ENCODE measurements at places on chromosomes 6 and 20.

GRCh38 chr20:36770680-36771079 lies 2.9 kb downstream of the DSN1 start:
- no peak for DNase-seq

DNA sequence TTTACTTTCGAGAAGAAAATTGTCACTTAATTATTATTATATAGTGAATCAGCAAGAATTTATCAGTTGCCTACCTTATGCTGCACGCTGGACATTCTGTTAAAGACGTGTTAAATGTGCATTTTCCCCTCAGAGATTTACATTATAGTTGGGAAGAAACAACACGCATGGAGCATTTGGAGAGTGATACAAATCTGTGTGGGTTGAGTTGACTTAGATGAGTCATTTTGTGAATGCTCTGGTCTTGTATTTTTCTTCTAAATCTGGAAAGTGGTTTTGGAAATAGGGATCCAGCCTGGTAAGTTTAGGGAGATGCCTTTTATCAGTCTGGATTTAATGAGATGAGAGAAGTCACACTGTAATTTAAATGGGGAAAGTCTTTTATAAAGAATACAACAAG lies 24.0 kb upstream of the SMIM26 start:
- DNase-seq = no peak

- no peak for DNase-seq
Measured at GRCh38 chr6:47344022-47344421, 34.3 kb upstream of the TNFRSF21 start.

- no peak for DNase-seq
Measured at GRCh38 chr20:52035498-52035897, 156.1 kb downstream of the ZFP64 start.

DNA sequence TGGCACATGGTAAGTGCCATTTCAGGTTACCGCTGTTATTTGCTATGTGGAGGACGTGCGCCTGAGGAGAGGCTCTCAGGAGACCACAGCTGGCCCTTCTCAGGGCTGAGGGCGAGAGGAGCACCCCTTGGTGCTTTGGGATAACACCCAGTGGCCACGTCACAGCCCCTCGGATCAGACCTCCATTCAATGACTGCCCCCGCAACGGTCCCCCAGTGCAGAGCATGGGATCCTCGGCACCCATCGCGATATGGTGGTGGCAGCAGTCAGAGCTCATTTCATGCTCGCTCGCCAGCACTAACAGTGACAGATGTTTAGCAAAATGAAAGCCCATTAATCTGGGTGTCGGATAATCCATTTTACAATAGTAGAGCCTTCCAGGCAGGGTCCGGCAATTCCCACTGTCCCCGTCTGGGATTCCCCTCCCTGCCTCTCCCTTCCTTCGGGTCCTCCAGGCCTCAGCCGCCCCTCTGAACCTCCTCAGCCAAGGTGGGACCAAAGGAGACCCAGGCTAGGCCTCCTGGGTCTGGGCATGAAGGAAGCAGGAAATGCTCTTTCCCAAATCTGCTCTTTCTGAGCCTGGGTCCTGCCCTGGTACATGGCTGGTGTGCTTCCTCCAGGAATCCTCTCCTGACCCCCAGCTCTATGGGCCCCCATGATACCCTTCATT lies 117.1 kb downstream of the GRM4 start:
- no peak for DNase-seq

DNA sequence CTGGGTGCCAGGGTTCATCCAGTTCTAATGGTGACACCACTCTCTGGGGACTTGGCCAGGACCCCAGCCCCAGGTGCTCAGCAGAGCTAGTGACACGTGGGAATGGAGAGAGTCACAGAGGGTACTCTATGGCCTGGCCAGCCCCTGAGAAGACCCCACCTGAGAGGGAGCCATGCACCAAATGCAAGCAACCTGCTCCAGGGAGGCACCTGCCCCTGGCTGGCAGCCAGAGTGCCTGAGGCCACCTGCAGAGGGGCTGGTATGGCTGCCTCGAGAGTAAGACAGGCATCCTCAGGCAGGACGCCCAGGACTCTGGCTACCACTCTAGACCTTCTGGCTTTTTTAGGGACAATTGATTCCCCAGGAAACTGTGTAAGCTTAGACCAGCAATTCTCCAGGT lies 38.6 kb upstream of the CST7 start:
- DNase-seq = no peak

- no peak for DNase-seq
Measured at GRCh38 chr20:41483553-41483930, 116.9 kb upstream of the EMILIN3 start.

- DNase-seq = no peak
Measured at GRCh38 chr6:134183844-134184243, 131.4 kb upstream of the SLC2A12 start.

GRCh38 chr20:58088625-58089024 lies 139.8 kb downstream of the ANKRD60 start:
- no peak for DNase-seq

DNA sequence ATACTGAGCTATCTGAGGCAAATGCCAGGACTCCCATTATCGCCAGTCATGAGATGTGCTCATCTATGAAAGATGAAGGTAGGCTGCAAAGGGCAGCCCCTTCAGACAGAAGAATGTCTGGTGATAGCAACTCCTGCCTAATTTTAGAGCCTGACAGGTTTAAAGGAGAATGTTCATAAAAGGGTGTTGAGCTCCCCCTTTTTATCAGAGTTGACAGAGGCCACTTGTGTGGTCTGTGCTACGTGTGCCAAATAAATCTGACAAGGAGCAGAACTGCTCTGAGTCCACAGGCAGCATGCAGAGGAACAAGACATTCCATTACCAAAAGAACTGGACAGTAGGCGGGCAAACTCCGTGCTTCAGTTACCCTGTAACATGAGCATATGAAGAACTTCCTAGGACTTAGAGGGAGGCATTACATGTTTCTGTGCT lies 101.8 kb downstream of the PREP start:
- DNase-seq = no peak

GRCh38 chr6:34985236-34985635 lies 96.2 kb downstream of the ANKS1A start:
- DNase-seq = no peak

GRCh38 chr6:28474441-28475219 lies 31.3 kb upstream of the ZSCAN23 start:
- DNase-seq = no peak

DNA sequence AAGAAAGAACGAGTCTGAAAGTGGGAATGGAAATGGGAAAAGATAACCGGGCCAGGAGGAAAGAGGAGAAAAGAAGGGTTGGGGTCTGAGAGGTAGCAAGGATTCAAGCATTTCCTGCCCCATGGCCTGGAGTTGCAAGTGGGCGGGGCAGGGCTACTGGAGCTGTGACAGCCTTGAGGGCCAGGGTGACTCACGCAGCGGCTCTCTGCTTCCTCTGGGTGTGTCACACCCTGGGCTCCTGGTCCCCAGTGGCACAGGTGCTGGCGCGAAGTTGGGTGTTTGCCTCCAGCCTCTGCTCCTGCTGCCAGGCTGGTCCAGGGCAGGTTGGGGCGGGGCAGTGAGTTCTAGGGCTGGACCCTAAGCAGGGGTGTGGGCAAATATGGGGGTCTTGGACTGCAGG lies 3.3 kb upstream of the ULBP3 start:
- no peak for DNase-seq

DNA sequence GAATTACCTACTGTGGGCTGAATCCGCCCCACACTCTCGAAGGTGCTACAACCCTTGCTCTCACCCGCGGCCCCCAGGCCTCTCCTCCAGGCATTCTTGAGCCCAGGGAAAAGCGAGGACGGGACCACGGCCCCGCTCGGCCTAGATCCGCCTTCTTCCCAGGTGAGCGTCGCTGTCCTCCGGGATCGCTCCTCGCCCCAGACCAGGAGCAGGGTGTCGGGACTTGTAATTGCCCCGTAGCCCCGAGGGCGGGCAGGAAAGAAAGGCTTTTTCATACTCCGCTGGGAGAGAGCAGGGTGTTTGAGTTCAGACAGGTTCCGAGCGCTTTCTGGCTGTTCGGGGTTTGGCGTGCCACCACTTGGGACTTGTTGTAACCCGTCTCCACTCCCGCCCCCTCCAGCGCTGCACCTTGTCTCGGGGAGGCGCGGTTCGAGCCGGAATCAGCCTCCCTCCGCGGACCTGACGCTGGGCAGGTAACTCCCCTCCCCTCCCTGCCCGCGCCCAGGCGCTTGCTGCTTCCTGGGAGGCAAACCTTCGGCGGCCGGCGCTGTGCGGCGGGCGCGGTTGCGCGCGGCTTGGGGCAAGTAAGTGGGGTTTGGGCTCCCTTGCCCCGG lies at the start of gene FAM83B:
Gene FAM83B, plus strand, starts transcription at position 529 of the 614 bp plus-strand sequence. CDS start 23,476 bp downstream, outside the sequence.
- DNase-seq = no peak

DNA sequence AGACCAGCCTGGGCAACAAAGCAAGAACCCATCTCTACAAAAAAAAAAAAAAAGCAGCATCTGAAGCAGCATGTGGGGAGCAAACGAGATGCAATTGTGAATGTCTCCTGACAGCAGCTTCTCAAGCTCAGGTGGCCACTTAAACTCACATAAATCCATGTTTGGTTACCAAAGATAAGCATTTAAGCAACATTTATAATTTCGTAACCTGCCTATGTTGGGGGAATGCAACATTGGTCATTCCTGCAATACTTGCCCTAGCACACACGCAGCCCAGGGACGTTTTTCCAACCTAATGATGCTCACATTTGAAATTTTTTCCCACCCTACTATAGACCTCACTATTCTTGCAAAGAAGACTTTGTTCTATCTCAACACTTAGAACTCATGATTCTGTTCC lies 113.3 kb downstream of the ZFP64 start:
- DNase-seq = no peak

DNA sequence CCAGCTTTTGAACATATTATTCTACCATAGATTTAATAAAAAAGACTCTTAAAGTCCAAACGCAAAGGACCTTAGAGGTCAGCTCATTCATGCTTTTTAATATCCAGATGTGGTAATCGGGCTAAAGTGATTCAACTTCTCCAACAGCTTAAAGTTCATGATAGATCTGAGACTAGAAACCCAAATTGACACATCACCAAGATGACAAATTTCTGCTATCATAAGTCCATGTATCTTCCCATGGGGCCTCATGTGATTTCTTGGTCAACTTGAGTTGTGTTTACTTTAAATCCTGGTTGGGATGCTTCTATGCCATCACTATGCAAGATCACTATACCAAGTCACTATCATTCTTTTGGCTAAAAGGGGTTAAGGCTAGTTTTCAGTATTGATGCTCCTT lies 56.0 kb downstream of the SLC24A3 start:
- DNase-seq = no peak

- no peak for DNase-seq
Measured at GRCh38 chr20:38377039-38377685, 30.9 kb downstream of the LBP start.

- DNase-seq = no peak
Measured at GRCh38 chr6:62519574-62519973, 233.5 kb upstream of the KHDRBS2 start.

DNA sequence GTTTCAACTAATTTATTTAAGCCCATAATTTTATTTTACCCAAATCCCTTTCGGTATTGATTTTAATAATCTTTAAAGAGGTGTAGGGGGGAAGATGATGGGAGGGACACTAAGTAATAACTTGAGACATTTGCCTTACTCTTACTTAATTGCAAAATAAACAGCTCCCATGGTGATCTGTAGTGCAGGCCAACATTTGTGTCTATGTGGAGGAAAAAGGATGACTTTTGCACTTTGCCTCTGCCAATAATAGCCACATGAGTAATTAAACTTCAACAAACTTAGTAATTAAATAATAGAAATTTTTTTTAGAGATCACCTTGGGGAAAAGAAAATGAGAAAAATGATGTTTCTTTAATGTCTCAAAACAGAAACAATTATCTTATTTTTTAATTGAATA lies 29.9 kb upstream of the CD2AP start:
- no peak for DNase-seq

- DNase-seq = no peak
Measured at GRCh38 chr6:139152892-139153271, 18.0 kb downstream of the HECA start.

DNA sequence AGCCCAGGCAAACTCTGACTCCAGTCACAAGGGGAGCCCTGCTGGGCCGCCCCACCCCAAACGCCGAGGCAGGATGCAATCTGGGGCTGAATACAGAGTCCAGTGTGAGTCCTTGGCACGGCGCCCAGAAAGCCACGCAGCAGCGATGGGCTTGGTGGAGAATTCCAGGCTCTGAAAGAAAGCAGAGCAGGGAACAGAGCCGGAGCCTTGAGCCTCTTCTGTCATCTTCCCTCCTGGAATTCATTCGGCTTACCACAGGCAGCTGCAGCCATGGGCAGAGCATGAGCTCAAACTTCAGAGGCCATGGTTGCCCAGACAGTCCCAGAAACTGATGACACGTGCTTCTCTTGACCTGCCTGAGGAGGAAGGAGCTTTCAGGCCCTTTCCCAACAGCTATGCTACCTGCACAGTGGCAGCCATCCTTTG lies 441.1 kb upstream of the JARID2 start:
- DNase-seq = no peak

DNA sequence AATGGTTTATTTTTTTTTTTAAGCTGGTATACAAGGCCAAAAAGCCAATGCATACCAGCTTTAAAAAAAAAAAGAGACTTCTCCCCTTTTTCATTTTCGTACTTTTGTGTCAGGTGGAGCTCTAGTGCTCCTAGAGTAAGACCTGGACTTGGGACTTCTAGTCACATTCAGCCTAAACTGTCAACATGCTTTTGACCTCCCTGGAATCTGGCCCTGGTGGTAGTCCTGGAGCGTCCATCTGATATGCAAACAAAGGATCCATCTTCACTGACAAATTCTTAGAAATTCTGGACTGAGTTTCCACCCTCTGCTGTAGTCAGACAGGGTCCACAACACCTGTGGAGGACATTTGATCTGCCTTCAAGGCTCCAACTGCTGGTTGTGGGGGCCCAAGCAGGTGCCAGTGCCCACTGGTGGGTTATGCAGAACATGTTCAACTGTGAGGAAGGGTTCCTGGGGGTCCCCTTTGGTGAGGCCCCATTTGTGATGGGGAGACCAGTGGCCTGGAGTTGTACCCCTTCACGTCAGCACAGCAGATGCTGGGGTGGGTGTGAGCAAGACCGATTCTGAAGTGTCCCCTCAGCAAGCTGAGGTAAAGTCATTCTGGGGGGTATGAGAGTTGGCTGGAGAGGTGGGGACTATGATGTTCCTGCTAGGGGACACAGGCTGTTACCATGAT lies 12.6 kb upstream of the PCMTD2 start:
- DNase-seq = no peak

- DNase-seq = no peak
Measured at GRCh38 chr6:84763003-84763885, 1.2 kb downstream of the TBX18 start.

DNA sequence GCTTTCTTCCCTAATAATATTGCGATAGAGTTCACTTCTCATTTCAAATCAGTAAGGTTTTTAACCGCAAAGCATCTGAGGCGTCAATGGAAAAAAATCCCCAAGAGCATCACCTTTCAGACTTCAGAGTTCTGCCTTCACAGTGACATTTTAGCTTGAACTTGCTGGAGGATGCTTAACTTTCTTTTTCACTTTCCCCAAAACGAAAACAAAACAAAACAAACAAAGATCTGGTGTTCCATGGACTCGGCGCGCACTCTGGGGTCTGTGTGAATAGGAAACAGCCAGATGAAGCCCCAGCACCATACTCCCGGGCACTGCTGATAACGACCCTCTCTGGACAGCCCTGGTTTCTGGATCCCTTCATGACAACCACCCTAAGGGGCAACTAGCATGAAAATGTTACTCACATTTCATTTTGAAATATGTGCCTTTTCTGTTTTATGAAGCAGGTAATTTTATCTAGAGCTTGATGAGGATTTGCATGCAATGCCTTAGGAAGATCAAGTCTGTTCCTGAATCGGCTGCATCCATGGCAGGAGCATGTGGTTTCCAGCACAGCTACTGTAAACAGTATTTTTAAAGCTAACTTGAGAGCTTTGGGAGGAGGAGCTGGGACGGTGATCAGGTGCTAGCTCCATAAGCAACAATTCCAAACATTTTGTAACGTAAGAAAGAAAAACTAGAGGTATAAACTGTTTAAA lies 44.5 kb downstream of the RAMACL start:
- no peak for DNase-seq

Measured in esophagus squamous epithelium (tissue), 5 donors.